ENCODE measurements at places on chromosomes 2 and 18.

GRCh38 chr18:34709750-34710441 is at the start of gene DTNA:
DTNA (plus strand) TSS chr18:34710298; CDS start chr18:34755977, 45,679 bp downstream.
- peak; percentile 88 for DNase-seq

DNA sequence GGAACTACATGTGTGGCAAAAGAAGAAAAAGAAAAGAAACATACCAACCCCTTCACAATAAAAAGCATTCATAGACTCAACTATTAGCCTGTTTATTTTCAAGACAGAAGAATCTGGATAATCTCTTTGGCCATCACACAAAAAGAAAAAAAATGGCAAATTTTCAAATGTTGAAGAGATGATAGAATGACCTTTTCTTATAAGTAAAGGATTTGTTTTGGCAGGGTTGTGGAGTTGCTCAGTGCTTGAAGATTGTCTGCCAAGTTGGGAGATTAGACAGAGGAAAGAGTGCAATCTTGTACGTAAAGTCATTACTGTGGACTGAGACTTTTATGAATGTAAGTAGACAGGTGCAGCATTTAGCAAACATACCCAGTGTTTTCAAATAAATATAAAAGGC is 18.5 kb upstream of the FAM171B start:
- no peak for DNase-seq

- DNase-seq: no peak
Observed at GRCh38 chr2:26633993-26634595, 7.1 kb downstream of the CIB4 start.

GRCh38 chr2:11554399-11554716 is 20.5 kb downstream of the GREB1 start:
- no peak for DNase-seq

DNA sequence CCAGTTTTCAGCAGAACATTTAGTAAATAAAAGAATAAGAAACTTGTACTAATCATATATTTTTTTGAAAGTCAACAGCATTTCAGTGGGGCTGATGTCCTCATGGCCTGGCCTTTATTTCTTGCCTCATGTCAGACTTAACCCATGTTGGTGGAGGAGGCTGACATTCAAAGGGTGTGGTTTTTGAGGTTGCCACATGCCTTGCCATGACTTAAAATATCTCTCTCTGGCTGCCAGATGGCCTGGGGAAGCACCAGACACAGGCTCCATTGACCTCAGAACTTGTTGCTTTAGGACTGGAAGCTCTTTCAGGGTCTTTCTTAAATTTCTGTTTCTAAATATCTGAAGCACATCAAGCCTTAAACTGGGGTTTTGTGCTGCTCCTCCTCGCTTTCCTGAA is 32.5 kb upstream of the CD28 start:
- no peak for DNase-seq

DNA sequence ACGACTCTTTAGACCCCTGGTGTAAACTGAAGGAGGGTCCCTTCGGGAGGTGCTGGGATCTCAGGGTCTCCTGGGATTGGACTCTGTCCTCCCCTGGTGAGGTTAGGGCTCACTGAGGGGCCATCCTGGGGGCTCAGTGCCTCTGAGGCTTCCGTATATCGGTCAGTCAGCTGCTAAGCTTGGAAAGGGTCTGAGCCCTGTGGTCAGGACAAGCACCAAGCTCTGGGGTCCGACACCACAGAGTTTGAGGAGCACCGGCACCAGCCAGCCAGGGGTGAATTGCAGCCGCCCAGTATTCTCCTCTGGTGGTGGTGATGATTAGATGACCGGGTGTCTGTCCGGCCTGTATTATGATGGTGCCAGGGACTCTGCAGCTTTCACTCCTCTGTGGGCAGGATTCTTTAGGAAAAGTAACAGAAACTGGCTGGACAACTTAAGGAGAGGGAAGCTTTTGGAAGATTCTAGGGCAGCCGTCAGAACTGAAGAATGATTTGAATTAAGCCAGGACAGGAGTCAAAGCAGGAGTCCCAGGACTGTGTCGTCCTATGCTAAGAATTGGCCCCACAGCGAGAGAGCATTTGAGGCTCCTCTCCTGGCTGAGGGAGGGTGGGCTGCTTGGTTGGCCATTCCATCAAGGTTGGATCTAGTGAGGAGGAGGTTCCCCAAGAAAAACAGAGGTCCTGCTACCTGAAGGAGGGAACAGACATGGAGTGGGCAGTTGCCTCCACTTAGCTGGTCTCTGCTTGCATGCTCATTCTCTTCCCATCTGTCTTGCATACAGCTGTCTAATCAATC is 158.6 kb upstream of the HS6ST1 start:
- DNase-seq: no peak

DNA sequence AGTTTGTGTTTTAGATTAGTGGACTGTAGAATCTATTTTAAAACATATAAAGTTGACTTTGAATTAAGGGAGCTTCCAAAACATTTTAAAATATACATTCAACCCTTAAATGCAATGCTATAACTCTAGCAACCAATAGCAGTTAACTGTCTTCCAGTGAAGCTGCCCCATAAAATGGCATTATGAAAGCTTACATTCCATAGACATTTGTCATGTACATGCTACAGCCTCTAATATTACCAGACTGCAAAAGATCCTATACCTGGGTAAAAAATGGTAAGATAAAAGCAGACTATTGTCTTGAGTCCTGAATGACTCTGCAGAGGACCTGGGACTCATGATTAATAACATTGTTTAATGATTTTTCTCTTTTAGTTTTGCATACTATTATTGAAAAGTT is 489.4 kb downstream of the LRP1B start:
- no peak for DNase-seq

- DNase-seq: no peak
Observed at GRCh38 chr2:195520671-195521155, 136.3 kb upstream of the SLC39A10 start.

GRCh38 chr2:214674278-214674677 is 135.2 kb downstream of the BARD1 start:
- no peak for DNase-seq

DNA sequence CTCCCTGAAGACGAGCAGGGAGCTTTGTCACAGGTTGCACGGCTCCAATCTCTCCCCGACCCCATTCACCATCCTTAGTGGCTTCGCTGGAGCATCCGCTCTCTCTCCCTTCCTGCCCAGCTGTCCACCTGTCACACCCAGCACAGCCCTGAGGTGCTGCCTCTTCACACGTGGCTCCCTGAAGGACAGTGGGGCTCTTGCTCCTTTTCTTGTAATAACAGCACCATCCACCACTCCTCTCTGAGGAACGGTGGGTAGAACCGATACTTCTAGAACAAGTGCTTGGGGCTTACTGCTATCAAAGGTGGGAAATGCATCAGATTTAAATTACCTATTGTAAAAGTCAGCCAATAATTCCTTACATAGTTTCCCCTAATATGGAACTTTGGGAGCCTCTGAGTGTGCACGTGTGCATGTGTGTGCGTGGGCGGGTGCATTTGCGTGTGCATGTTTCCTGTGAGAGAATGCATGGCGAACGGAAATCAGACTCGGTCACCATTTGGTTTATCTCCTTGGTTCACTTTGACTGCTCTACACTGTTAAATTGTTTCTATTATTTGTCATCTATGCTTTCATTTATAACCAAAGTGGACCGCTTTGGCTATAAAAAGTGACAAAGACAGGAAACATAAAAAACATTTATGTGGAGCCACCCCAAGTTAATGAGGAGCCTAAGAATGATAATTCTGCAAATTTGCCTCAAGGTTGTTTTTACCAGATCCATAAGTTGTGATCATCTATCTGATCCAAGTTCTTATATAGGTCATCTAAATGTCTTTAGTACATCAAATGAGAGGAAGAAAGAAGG is 39.1 kb downstream of the KLHL29 start:
- DNase-seq: no peak

DNA sequence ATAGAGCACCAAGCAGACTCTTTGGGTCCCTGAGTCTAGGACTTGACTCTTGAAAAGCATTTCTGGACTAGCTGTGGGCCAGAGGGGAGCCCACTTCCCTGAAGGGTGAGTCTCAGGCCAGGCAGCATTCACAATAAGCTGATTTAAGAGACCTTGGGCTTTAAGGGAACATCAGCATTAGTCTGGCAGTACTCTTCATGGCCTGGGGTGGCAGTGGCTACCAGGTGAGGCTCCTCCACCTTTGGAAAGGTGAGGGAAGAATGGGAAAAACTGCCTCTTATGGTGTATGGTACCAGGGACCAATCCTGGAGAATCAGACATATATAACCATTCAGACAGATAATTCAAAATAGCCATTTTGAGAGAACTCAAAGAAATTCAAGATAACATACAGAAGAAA is 599.9 kb upstream of the POU3F3 start:
- no peak for DNase-seq

DNA sequence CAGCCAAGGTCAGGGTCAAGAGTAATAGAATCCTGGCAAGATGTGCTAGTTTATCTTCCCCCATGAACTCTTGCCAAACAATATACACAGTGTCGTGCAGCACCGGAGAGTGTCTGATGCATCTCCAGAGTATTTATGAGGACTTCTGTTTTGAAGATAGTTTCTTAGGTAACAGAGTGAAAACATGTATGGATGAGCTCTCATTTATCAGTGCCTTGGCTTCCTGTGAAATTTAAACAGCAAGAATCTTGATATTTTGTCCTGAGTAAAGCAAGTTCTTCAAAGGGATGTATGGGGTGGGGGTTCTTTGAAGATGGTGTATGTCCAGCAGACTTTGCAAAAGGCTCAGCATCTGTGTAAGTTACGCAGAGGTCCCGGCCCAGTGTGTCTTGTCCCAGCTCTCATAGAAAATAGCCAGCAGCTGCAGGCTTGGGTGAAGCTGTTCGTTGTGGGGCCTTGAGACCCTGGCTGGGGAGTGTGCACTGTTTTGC is 361.0 kb upstream of the NT5C1B start:
- no peak for DNase-seq

- DNase-seq: no peak
Observed at GRCh38 chr2:71333619-71334018, 2.0 kb downstream of the ZNF638 start.
